ENCODE measurements at places on chromosomes 1 and 21.
A peak's percentile ranks its signal among the peaks of the same experiment; 100 is the strongest.

DNA sequence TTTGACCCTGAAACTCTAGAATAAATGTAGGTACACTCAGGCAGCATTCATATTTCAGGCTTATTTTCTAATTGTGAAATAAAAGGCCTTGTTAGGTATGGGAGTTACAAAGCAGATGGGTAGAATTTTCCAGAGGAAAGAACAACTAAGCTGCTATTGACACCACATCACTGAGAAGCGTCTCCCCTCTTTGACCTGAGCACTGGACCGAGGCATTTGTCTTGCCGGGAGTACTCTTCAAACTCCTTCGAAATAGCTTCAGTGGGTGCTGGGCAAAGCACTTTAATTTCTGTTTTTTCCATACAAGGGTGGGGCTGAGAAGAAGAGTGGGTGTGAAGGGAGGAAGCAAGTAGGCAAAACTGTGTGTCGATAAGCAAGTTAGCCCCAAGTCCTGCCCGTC lies 36.4 kb downstream of the ABCA4 start:
- DNase-seq = no peak

DNA sequence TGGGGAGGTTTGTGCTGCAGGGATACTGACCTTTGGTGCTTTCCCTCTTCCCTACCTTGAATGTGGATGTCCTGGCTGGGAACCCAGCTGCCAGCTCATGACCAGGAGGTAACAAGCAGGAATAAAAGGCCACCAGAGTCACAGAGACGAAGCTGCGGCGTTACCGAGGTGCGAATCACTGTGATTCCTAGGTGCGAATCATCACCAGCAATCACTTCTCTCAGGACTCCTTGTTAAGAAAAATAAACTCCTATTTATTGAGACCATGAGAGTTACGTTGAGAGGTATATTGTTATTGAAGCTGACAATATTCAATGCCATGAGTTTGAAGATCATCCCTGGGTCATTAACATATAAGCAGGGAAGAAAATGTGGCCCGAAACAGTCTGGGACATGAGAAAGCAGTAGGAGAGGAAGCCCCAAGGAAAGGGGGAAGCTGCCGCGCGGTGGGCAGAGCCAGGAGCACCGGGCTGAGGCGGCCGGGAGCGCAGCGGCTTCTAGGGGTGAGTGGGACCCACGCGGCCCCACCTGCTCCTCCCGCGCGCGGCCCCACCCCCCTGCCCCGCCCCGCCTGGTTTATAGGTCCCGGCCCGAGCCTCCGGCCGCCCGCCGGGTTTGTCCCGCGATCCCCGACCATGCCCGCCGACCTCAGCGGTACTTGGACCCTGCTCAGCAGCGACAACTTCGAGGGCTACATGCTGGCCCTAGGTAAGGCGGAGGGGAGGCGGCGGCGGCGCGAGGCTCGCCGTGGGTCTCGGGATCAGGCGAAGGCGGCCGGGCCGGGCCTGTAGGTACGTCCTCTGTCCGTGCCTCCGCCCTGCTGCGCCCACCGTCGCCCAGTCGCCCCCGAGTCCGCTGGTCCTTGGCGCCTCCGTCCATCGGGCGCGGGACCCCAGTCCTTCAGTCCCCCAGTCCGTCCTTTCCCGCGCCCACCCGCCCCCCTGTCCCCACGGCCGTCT lies at the start of gene RBP7:
RBP7 (plus strand) TSS at position 605 of the 959 bp plus-strand sequence; CDS start at position 636, 31 bp downstream.
- no peak for DNase-seq

DNA sequence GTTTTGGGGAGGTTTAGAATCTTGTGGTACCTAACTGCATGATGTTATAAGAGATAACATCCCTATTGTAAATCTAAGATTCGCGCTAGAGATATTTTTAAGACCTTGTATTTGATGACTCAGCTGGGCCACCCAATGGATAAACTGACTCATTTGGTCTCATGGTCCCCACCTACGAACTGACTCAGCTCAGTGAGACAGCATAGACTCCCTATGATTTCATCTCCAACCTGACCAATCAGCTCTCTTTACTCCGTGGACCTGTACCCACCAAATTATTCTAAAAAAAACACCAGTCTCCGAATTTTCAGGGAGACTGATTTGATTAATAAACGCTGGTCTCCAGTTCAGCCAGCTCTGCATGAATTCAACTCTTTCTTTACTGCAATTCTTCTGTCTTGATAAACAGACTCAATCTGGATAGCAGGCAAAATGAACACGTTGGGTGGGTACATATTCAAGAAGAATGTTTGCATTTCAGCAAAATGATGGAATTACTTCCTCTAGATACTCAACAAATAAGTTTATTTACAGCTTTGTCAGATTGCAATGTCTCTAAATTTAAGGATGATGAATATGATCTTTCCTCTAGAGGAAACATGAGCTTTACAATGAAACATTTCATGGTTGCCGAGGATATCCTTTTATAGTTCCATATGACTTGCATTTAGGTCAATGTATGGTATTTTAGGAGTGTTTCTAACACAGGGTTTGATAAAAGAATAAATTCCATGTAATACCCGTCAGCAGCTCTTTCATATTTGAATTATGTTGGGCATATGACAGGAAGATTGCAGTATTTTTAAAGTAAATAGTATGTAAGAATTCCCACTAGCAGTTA lies 516.6 kb upstream of the RGS18 start:
- DNase-seq = no peak

DNA sequence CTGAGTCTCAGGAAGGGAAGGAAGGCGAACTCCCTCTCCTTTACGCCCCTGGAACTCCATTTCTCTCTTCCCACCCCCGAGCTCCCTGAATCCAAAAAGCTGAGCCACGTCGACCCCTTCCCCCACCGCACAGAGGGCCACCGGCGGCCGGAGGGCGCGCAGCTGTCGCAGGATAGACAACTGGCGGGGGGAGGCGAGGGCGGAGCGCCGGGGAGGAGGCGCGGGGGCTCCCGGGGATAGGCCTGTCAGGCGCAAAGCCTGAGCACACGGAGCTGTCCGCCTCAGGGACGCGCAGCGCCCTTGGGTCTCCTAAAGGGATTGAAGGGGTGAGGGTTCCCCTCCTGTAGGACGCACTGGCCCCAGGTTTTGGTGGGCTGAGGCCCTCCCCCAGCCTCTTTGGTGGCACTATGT lies 752 bp upstream of the ACTA1 start:
- no peak for DNase-seq

GRCh38 chr1:109817881-109818270 lies 54.2 kb upstream of the EPS8L3 start:
- DNase-seq = no peak

DNA sequence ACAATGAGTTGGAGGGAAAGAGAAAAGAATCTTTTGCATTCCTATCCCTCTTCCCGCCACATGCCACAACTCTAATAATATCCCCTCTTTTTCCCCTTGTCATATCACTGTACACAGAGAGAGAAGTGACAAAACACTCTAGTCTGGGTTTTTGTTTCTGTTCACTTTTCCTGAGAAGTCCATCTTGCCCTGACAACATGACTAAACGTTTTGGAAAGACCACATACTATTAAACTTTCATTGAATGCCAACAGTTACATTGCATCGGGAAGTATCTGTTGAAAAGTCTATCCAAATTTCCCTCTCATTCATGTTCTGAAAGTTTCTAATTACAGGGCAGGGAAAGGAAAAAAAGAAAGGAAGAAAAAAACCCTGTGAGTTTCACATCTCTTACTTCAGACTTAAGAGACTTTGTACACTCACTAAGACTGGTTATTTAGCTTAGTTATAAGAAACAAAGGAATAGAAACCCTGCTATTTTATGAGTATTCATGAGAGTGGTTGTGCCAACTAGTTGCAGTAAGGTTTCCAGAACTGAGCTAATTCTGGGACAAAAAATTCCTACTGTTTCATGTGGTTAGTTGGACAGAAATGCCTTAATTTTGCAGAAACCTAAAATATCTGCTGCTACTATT lies 16.9 kb downstream of the PLA2G4A start:
- DNase-seq = no peak

- no peak for DNase-seq
Observed at GRCh38 chr21:14259747-14260146, 43.8 kb downstream of the RBM11 start.

DNA sequence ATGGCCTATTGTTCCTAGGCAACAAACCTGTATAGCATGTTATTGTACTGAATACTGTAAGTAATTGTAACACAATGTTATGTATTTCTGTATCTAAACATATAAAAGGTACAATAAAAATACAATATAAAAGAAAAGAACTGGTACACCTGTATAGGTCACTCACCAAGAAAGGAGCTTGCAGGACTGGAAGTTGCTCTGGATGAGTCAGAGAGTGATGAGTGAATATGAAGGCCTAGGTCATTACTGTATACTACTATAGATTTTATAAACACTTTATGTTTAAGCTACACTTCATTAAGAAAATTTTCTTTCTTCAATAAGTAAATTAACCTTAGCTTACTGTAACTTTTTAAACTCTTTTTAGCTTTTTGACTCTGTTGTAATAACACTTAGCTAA lies 559.9 kb downstream of the PLPP3 start:
- DNase-seq = no peak

DNA sequence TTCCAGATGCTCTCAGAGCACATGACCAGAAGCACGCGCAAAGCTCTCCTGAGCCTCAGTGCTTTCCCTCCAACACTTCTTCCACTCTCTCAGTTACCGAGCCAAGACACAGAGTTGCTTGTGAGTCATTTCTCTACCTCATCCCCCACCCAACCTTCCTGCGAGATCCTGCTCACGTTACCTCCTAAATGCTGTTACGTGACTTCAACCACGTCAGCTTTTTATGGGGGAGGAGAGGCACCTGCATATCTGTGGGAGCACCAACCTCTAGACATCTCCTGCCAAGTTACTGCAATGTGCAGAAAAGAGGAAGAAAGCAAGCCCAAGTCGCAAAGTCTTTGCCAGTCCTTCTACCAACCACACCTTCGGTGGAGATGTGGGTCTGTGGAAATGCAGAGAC lies 27.2 kb upstream of the ERG start:
- DNase-seq = no peak

- no peak for DNase-seq
Observed at GRCh38 chr1:5389101-5389885, 602.9 kb downstream of the NPHP4 start.

GRCh38 chr1:231636157-231636556 lies 9.6 kb downstream of the DISC1 start:
- DNase-seq = no peak

GRCh38 chr1:24644100-24644384 lies 940 bp downstream of the SRRM1 start:
- DNase-seq = no peak

- no peak for DNase-seq
Observed at GRCh38 chr1:109931911-109932636, 21.4 kb downstream of the CSF1 start.

- DNase-seq = peak; percentile 38
Observed at GRCh38 chr1:150281221-150281757, 1.1 kb upstream of the CIART start.

DNA sequence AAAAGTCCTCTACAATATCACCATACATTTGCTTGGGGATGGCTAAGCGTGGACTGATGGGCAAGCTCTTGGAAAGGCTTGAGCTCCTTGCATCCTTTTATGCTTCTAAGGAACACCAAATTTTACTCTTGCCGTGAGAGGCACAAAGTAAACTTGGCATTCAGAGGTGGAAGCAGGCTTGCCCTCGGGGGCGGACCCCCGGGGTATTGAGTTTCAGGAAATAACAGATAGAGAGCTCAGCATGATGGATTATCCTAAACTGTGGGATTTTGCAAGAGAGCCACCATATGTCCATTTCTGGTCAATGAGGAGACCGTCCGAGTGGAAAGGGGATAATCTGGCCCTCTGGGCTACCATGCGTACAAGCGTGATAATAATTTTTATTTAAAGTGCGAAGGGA lies 14.0 kb downstream of the IFI16 start:
- DNase-seq = no peak

DNA sequence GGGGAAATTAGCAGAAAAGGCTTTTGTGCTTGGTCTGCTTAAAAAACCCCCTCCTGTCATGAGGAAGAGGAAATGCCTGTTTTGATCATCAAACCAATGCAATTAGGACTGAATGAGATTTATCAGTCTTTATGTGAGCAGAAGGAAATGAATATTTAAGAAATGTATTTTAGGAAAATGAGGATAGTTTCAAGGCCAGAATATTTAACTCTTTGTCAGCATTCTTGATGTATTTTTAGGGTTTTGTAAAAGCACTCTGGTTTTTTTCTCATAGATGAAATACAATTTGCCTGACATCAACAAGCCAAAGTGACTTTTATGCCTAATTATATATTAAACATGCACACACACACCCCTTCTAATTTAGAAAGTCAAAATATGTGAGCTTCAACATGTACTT lies 213.8 kb downstream of the GRIK1 start:
- DNase-seq = no peak

GRCh38 chr1:6212193-6212959 lies 6.5 kb downstream of the RNF207 start:
- DNase-seq = no peak

GRCh38 chr1:212683357-212683722 lies 16.3 kb downstream of the BATF3 start:
- no peak for DNase-seq

DNA sequence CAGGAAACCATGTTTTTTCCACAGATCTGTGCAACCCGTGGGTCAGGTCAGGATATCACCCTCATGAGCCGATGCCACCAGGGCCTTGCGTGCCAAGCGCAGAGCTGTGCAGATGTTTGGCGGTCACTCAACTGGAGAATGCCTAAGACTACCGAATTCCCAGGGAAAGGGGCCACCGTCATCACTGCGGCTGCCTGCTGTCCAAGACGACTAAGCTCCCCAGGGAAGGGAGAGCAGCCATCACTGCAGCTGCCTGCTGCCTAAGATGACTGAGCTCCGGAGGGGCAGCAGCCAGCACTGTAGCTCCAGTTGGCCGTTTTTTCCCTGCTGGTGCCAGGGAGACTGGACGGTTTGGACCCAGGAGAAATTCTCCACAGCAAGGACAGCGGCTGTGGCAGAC lies 31.1 kb downstream of the AKT3 start:
- no peak for DNase-seq

GRCh38 chr1:157364612-157365011 lies 187.7 kb downstream of the FCRL5 start:
- no peak for DNase-seq

DNA sequence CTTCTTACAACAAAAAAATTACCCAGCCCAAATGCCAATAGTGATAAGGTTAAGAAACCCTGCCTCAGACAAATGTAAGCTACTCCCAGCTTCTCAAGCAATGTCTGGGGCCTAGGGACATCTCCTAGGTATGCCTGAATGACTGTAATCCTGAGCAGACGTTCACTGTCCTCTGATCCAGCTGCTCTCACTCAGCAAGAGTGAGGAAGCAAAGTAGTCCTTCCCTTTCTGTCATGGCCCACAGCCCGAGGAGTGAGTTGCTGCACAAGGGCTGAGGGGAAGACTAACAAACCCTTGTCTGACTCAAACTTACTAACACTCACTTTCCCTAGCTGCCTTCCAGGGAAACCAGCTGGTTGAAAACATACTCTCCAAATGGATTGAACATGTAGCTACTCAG lies 124.9 kb upstream of the TNFSF4 start:
- DNase-seq = no peak

DNA sequence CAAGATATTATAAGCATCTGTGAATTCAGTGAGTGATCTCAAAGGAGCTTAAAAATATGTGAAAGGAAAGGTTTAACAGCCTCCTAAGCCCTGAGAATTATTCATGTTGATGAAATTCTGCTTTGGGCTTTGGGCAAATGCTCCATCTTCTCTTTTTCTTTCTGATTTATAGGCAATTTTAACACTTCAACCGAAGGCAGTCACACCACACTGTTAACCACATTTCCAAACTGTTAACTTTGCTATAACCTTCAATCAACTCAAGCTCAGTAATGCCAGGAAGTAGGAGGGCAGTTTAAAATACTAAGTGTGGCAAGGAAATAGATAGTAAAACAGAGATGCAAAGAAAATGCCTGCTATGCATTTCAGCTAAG lies 54.4 kb upstream of the NEK7 start:
- no peak for DNase-seq

- DNase-seq = no peak
Observed at GRCh38 chr1:94819945-94820746, at the start of gene SLC44A3. Gene SLC44A3, plus strand, starts transcription at chr1:94820357. Its CDS starts 95 bp downstream, at chr1:94820452.
